Small intestine (tissue), 16 donors: ENCODE measurements at places on chromosomes 1 and 21. TPM values are rescaled to one million over a fixed set of nuclear protein-coding genes. Genes with fewer than 3 reads are reported as not detected.
A peak's percentile ranks its signal among the peaks of the same experiment; 100 is the strongest.

RHCE gene
- polyA plus RNA-seq = not detected

DNA sequence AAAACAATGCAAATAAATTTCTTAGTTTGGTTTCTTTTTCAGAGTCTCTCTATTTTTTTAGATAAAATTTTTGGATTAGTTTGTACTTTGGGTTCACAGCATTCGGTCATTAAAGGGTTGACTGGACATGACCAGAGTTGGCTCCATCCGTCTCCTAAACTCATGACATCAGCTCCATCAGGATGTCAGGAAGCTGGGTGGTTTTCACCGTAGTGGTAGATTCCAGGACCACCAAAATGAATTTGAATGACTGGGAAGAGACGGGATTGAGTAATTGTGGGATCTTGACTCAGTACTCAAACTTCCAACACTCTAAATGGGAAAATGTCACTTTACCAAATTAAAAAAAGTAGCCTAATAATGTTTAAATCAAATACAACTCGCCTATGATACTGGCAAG is 279.2 kb upstream of the DUSP10 start:
- no peaks in the 10 kb centered on the region for H3K27me3 ChIP-seq
- H3K4me1 ChIP-seq = no peaks in the 10 kb centered on the region
- no peak overlapping the region for H3K4me3 ChIP-seq
- H3K36me3 ChIP-seq = no peaks in the 10 kb centered on the region

KIFAP3 gene
- polyA plus RNA-seq = 20.7 TPM

DNA sequence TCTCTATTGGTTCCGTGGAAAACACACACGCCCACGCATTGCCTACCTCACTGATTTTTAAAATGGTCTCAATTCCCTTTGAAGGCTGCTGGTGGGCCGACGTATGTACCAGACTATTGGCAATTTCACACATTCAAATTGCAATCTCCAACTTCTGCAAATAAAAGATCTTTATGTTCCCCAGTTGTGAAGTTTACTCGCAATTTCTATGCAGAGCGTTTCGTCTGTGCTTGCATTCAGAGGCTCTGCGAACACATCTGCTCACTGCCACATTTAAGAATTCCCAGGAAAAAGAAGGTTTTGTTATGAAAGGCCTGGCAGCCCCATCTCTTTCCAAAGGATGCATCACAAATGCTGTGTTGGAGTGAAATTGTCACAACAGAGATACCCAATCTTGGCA is 288.0 kb upstream of the KAZN start:
- DNase-seq = no peak
- H3K36me3 ChIP-seq = no peaks in the 10 kb centered on the region
- H3K4me3 ChIP-seq = no peak overlapping the region
- H3K4me1 ChIP-seq = no peaks in the 10 kb centered on the region

DNA sequence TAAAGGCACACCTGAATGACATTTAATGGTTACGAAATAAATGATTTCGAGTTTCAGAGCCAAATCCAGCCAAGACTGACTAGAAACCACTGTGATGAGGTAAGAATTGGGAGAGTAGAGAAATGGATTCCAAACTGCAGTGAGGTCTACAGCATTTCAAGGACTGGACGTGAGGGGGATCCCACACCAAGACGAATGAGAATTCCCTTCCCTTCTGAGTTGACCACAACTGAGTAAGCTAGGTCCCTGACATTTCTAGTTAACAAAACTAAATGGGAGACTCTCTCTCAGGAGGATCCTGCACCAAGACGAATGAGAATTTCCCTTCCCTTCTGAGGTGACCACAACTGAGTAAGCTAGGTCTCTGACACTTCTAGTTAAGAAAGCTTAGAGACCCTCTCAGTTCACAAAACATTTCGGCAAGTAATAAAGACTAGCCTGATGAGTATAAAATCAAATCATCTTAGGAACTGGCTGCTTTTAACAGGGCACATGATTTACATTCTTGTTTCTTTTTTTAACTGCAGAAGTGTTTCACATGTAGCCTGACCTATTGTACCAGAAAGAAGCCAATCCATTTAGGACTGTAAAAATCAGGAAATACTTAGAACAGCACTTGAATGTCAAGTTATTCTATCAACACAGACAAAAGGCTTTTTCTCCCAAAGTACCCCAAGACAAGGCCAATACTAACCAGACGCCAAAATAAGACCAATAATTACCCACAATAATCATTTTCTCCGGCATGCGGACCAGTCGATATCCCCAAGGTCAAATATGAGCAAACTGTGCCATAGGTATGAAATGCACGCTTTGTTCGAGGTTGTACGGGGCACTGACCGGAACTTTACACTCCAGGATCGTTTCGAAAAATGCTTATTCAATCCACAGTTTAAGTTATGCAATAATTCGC is 1.4 kb upstream of the SPATA1 start:
- H3K4me1 ChIP-seq = peaks cover 20% of the 10 kb centered on the region
- peak overlapping the region; percentile 84 for H3K27ac ChIP-seq
- peak overlapping the region; percentile 77 for H3K4me3 ChIP-seq
- H3K36me3 ChIP-seq = no peaks in the 10 kb centered on the region

- H3K36me3 ChIP-seq = peaks cover 2% of the 10 kb centered on the region
- H3K4me1 ChIP-seq = peaks cover 29% of the 10 kb centered on the region
- H3K27ac ChIP-seq = peak overlapping the region; percentile 42
- no peaks in the 10 kb centered on the region for H3K27me3 ChIP-seq
- no peak overlapping the region for H3K4me3 ChIP-seq
- peak; percentile 53 for DNase-seq
Measured at GRCh38 chr1:15949453-15950245, 26.3 kb downstream of the ZBTB17 start.

DNA sequence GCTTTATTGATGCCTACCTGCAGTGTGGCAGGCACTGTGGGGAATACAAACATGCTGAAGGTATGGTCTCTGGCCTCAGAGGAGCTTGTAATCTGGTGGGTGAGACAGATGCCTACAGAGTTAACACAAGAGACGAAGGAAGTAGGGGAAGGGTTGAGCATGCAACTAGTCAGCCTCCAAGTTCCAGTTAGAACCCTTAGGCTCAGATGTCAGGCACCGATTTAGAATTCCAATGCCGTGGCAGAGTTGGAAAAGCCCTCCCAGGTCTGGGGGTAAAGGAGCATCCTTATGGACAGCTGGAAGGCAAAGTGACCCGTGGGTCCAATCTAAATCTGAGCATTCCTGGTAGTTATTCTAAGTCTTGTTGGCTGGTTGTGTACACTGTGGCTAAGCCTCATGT is 132.9 kb upstream of the GJB5 start:
- no peaks in the 10 kb centered on the region for H3K27me3 ChIP-seq
- H3K4me1 ChIP-seq = peaks cover 26% of the 10 kb centered on the region
- H3K27ac ChIP-seq = no peak overlapping the region

GRCh38 chr1:98296681-98297080 is 364.8 kb upstream of the SNX7 start:
- H3K27ac ChIP-seq = no peak overlapping the region
- no peak for DNase-seq

DNA sequence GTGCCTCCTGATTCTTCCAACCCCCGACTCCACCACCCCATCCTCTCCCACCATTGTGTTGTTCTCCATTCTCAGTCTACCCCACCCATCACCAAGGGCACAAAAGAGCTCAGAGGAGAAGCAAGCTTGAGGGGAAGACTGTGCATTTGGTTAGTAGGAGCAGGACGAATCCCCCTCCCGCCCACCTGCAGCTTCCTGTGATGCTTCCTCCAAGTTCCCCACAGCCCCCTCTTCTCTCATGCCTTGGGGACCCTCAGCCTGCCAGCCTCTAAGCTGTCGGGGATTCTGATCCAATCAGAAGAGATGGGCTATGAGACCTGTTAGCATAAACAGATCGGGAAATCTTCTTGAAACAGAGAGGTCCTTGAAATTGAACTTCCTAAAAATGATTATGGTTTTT is 22.2 kb upstream of the CAPZB start:
- H3K27ac ChIP-seq = no peak overlapping the region
- no peak overlapping the region for H3K4me3 ChIP-seq
- DNase-seq = no peak
- H3K4me1 ChIP-seq = peaks cover 10% of the 10 kb centered on the region

DNA sequence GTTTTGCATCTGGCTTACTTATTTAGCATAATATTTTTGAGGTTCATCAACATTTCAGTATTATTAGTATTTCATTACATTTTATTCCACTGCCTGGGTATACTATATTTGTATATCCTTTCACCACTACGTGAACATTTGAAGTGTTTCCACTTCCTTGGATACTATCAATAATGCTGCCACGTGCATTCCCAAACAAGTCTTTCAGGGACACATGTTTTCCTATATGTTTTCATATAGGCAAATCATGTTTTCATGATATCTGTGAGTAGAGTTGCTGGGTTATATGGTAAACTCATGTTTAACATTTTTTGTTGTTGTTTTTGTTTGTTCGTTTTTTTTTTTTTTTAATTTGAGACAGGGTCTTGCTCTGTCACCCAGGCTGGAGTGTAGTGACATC is 380.1 kb downstream of the OMA1 start:
- H3K27me3 ChIP-seq = no peaks in the 10 kb centered on the region
- no peak overlapping the region for H3K4me3 ChIP-seq
- H3K4me1 ChIP-seq = no peaks in the 10 kb centered on the region
- H3K27ac ChIP-seq = no peak overlapping the region
- H3K36me3 ChIP-seq = no peaks in the 10 kb centered on the region

GRCh38 chr1:78540048-78540447 is 49.3 kb downstream of the PTGFR start:
- H3K36me3 ChIP-seq = no peaks in the 10 kb centered on the region
- no peak overlapping the region for H3K27ac ChIP-seq
- H3K27me3 ChIP-seq = no peaks in the 10 kb centered on the region
- DNase-seq = no peak

CNN3 gene
- 53.5 TPM for polyA plus RNA-seq

KRTAP10-8 gene
- not detected for polyA plus RNA-seq

GRCh38 chr1:191002768-191003167 is 525.1 kb upstream of the BRINP3 start:
- H3K36me3 ChIP-seq = no peaks in the 10 kb centered on the region
- no peaks in the 10 kb centered on the region for H3K4me1 ChIP-seq
- H3K4me3 ChIP-seq = no peak overlapping the region
- no peak overlapping the region for H3K27ac ChIP-seq

TRIM17 gene
- 0.59 TPM for polyA plus RNA-seq

DNA sequence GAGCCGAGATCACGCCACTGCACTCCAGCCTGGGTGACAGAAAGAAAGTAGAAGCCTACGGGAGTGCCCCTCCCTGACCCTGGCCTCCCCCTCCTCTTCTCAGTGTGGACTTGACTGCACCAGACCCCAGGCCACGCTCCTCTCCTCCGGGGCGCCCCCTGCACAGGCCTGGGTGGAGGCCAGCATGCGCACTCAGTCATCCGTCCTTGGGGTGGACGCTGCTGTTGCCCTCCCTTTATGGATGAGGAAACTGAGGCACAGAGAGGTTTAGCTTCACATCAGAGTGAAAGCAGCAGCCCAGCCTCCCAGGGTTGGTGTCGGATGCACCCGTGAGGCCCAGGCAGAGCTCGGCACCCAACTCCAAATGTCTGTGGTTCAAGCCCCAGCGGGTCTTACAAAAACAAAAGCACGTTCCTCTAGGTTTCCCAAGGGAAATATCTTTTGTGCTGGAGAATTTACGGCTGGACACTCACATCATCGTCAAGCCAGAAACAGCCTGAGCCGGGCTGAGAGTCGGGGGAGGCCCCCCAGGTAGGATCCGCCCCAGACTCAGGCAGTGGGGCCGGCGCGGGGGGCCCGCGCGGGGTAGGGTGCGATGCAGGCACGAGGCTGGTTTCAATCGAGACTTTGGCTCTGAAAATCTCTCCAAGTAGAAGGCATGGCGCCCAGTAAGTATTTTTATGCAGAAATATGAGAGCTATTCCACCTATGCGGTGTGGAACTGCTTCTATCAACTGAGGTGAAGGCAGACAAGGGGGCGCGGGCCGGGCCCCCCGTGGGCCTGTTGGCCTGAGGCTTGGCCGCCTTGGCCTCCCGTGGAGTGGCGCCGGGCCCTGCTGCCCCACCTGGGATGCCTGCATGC is 36.6 kb downstream of the MORN1 start:
- no peak overlapping the region for H3K4me3 ChIP-seq
- no peaks in the 10 kb centered on the region for H3K4me1 ChIP-seq
- DNase-seq = no peak
- no peaks in the 10 kb centered on the region for H3K36me3 ChIP-seq

ASPM gene
- polyA plus RNA-seq = 0.67 TPM

DNA sequence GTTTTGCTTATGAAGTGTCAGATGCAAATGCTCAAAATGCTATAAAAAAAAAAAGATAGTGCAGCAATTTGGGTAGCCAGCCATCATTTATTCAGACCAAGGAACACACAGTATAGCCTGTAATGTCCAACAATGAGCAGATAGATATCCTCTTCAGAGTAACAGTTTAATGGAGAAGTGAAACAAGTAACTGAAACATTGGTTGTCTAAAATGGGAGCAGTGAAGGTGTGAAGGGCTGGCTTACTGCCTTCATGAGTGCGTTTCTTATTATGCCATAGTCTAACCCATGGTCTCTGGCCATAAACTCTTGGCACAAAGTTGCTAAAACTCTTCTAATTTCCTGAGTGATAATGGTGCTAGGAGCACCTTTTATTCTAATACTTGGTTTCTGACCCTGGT is 11.4 kb downstream of the RGS5 start:
- no peaks in the 10 kb centered on the region for H3K4me1 ChIP-seq
- H3K27me3 ChIP-seq = peaks cover 3% of the 10 kb centered on the region
- H3K36me3 ChIP-seq = no peaks in the 10 kb centered on the region
- no peak for DNase-seq
- H3K4me3 ChIP-seq = no peak overlapping the region

- H3K4me3 ChIP-seq = no peak overlapping the region
- H3K27me3 ChIP-seq = no peaks in the 10 kb centered on the region
- no peaks in the 10 kb centered on the region for H3K4me1 ChIP-seq
Measured at GRCh38 chr1:76510672-76511557, 356.4 kb upstream of the ST6GALNAC5 start.

DNA sequence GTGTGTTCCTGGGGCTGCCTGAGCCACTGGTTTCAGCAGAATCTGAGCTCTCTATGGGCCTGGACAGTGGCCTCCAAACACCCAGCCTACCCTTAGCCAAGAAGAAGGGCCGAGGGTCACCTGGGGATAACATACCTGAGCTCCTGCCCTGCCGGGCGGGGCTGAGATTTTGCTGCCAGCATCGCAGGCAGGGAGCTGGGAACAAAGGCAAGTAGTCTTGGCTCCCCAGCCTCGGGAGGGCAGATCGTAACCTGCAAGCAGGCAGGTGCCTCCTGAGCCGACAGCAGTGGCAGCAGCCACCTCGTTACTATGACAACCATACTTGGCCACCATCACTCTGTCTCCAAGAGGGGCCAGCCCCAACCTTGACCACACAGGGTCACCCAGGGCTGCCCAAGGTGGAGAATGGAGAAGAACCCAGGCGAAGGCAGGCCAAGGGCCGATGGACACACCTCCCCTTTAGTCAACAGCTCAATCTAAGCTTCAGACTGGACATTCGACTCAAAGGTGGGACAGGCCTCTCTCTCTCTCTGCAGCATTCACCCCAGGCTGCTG is 54.6 kb downstream of the TOMM20 start:
- H3K4me3 ChIP-seq = no peak overlapping the region
- H3K27me3 ChIP-seq = no peaks in the 10 kb centered on the region
- peak overlapping the region; percentile 96 for H3K27ac ChIP-seq
- no peaks in the 10 kb centered on the region for H3K36me3 ChIP-seq

TMEM52 gene
- polyA plus RNA-seq = 6.3 TPM

DNA sequence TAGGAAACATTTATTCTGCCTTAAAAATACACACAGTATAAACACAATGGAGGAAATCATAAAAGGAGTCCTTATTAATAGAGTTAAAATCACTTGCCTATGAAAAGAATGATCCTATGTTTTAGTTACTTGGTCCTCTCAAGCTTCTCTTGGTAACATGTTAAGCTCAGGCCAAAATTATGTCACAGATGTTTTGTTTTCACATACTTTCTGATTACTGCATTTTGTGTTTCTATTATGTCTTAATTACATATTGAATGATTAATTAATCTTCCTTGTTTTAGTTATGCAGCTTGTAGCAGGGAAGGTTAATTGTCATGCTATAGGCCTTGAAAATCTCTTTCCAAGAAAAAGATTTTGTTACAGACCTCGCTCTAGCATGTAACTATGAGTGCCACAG is 406.0 kb downstream of the PLA2G4A start:
- no peaks in the 10 kb centered on the region for H3K4me1 ChIP-seq
- no peaks in the 10 kb centered on the region for H3K27me3 ChIP-seq
- no peak overlapping the region for H3K27ac ChIP-seq
- H3K4me3 ChIP-seq = no peak overlapping the region
